Left hindlimb (tissue), 1 donor: ENCODE measurements at places on chromosomes 12 and 14.
A peak's percentile ranks its signal among the peaks of the same experiment; 100 is the strongest.

DNA sequence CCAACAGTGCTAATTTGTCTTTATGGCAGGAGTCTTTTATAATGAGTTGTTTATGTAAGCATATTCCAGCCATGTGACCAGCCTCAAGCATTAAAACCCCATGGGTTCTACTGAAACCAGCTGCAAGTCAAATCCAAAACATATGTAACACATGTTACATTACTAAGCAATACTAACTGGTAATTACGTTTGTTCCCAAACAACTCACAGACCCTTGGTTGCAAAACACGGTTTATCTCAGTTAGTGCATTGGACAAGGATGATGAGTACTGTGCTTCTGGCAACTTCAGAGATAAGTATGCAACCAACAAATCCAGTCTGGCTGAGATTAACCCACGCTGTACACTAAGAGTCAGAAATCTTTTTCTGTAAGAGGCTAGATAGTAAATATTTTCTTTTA, 110.1 kb upstream of the FAR2 start:
- DNase-seq = peak; percentile 25

DNA sequence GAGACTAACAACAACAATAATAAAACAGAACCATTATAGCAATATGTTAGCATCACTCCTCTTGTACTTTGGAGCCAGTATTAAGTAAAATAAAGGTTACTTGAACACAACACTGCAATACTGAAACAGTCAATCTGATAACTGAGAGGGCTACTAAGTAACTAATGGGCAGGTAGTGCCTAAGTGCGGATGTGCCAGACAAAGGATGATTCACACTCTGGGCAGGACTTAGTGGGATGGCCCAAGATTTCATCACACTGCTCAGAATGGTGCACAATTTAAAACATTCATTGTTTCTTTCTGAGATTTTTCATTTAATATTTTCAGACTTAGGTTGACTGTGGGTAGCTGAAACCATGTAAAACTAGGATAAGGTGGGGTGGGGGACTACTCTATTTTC, 131.9 kb upstream of the CAND1 start:
- no peak for DNase-seq

- DNase-seq = no peak
Observed at GRCh38 chr14:24056800-24057184, 5.0 kb downstream of the CARMIL3 start.

GRCh38 chr14:98688446-98688845, 583.6 kb downstream of the BCL11B start:
- no peak for DNase-seq

- DNase-seq = no peak
Observed at GRCh38 chr14:54782751-54783659, 119.6 kb downstream of the GCH1 start.

GRCh38 chr14:74575936-74576335, 36.1 kb downstream of the LTBP2 start:
- DNase-seq = no peak

GRCh38 chr12:11746024-11746771, 96.7 kb downstream of the ETV6 start:
- DNase-seq = no peak

- DNase-seq = no peak
Observed at GRCh38 chr14:79016828-79017505, 846.8 kb downstream of the NRXN3 start.

GRCh38 chr12:40168868-40169267, 55.9 kb upstream of the LRRK2 start:
- no peak for DNase-seq

- DNase-seq = no peak
Observed at GRCh38 chr12:76746516-76746915, 17.4 kb upstream of the ZDHHC17 start.

DNA sequence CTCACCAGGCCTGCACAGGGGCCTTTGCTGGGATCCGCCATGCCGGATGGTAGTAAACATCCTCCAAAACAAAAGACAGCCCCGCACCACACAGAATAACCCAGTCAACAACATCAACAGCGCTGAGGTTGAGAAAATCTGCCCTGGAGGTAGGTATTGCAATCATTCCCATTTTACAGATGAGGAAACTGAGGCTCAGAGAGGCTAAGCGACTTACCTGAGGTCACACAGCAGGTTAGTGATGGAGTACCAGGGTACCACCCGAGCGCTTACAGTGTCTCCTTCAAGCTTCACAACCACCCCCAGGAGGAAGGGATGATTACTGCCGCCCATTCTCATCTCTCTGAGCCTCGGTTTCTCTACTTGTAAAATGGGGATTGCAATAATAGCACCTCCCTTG, 14.9 kb downstream of the TRPV4 start:
- DNase-seq = no peak

DNA sequence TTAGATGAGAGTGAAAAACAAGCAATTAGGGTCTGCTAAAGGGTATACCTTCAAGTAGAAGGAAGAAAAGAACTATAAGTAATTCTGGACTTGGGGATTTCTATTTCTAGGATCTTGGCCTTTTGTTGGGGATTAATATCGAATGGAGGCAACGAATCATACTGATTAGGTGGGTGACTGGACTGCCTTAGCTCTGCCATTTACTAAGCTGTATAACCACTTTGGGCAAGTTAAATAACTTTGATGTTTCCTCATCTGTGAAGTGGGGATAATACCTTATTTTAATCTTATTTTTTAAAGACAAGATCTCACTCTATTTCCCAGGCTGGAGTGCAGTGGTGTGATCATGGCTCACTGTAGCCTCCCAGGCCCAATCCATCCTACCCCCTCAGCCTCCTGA, 6.6 kb downstream of the IKBIP start:
- DNase-seq = no peak

- DNase-seq = no peak
Observed at GRCh38 chr14:34018125-34018524, 67.3 kb upstream of the EGLN3 start.

- DNase-seq = peak; percentile 62
Observed at GRCh38 chr14:82710267-82710841, 1176.7 kb upstream of the SEL1L start.

DNA sequence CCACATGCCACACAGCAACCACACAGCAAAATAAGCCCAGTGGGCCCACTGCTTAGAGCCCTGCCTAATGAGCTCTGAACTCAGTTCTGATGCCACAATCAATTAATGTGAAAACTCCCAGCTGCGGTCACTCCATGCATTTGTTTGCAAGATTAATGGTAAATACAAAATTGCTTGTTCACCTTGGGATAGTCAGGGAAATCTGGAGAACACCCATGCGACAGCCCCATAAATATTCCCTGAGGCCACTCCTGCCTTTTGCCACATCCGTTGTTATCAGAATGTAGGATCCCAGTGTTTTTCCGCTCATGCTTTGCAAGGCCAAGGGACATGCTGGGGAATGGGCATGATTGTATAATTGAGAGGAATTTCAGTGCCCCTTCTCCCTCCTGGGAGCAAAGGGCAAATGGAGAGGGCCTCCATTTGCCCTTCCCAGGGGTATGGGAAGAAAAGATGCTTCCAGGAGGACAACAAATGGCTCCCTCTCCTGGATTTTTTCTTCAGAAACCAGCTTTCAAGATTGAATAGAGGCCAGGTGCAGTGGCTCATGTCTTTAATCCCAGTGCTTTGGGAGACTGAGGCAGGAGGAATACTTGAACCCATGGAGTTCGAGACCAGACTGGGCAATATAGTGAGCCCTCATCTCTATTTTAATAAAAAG, 30.8 kb upstream of the CMKLR1 start:
- DNase-seq = no peak

DNA sequence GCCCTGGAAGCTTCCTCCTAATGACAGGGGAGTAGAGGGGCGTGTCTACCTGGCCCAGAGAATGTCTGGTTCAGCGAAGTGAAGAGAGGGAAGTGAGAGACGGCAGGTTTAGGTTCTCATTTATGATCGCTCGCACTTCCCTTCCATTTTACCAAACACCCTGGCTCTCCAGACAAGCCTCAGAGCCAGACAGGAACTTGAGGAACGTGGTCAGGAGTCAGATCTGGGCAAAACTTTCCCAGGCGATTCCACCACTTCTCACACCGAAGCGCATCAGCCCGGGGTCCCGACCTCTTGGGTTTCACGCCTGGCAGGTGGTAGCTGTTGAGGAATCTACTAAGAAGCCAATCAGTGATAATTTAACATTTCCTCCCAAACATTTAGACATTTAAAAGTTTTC, 21.3 kb downstream of the ACTN1 start:
- DNase-seq = no peak

DNA sequence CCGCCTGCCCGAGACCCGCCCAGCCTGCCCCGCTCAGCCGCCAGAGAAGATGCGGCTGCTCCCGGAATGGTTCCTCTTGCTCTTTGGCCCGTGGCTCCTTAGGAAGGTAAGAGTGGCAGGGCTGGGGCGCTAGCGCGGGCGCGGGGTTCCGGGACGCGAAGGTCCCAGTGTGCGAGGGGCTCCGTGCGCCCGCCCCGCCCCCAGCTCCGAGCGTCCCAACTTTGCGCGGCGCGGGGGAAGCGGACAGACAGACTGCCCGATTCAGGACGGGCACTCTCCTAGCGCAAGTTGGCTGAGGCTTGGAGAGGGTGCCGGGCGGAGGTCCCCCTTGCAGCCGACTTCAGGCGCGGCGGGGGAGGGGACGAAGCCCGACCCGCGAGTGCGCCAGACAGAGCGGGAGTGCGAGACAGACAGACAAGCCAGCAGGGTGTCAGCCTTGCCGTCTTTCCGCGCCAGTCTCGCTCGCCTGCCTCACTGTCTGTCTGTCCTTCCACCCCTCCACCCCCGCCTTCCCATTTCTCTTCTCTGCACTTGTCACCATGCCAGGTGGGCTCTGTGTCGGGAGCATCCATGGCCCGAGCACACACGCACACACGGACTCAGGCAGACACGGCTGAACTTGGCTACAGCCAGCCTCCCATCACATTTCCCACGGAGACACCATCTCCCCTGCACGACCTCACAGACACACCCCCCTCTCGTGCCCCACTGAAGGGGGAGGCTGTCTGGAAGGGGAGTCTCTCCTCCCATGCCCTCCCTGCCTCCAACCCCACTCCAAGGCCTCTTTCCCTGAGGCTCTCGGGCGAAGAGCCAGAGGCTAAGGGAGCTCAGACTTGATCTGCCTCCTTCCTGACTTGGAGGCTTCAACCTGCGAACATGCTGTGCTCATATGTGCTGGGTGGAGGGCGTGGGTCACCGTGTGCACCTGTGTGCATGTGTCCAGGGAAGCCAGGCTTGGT, 606 bp downstream of the NXPH4 start:
- DNase-seq = peak; percentile 66

DNA sequence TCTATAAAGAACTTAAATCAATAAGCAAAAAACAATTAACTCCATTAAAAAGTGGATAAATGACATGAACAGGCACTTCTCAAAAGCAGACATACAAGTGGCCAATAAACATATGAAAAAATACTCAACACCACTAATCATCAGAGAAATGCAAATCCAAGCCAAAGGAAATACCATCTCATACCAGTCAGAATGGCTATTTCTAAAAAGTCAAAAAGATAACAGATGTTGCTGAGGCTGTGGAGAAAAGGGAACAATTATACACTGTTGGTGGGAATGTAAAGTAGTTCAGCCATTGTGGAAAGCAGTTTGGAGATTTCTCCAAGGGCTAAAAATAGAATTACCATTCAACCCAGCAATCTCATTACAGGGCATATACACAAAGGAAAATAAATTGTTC, 234.5 kb upstream of the PLXNC1 start:
- no peak for DNase-seq

- peak; percentile 25 for DNase-seq
Observed at GRCh38 chr14:74949859-74950573, 5.4 kb downstream of the PGF start.

- no peak for DNase-seq
Observed at GRCh38 chr14:89514601-89515000, 97.6 kb upstream of the FOXN3 start.

DNA sequence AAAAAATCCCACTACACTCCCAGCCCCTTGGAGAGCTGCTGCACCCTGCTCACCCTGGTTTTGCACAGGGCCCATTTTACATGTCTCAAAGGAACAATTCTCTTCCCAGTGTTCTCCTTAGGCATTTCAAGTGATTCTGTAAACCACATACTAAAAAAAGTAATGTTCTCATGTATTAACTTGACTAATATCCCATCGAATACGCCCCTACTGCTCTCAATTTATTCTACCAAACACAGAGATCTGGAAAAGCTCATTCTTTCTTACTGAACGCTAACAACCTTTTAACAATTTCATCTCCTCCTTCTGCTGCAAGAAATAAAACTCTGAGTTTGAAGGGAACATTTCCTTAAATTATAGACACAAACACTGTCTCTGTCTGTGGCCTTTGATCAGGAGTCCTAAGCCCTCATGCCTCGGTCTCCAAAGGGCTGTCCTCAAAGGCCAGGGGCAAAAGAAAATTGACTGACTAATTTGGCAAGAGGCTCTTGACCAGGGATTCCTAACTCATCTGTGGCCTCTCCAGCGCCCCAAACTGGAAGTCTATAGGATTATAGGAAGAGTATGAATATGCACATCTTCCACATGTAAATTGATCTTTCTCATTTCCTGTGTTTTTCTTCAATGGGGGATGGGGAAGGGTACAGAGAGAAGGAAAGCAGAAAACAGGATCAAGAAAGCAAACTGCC, 17.1 kb upstream of the TSPAN11 start:
- no peak for DNase-seq

- no peak for DNase-seq
Observed at GRCh38 chr14:52259434-52259833, 8.1 kb upstream of the PTGDR start.

GRCh38 chr14:55188686-55189295, 2.6 kb downstream of the DLGAP5 start:
- DNase-seq = no peak

GRCh38 chr14:85620947-85621346, 91.0 kb downstream of the FLRT2 start:
- DNase-seq = no peak

GRCh38 chr12:104212516-104212915, 3.1 kb upstream of the TXNRD1 start:
- no peak for DNase-seq

GRCh38 chr12:48859607-48860006, 6.1 kb downstream of the RND1 start:
- no peak for DNase-seq

- DNase-seq = no peak
Observed at GRCh38 chr14:102568115-102568614, 24.3 kb upstream of the RCOR1 start.

DNA sequence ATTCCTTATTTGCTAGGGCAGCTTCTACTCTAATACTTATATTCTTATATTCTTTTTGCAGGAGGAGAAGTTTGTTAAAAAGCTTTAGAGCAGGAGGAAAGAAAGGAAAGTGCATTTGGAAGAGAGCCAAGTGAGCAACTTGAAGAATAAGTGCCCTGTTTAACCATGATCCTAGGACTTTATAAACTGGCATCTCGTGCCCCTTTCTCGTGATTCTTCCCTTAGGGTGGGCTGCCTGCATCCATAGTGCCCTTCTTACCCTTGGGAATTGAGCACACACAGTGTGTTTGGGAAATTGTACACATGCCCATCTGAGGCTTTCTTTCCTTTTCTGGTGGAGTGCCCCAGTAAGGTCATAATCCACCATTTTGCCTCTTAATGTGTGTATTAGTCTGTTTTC, 141.9 kb downstream of the NUBPL start:
- DNase-seq = no peak

GRCh38 chr12:78143717-78144116, 313.0 kb downstream of the NAV3 start:
- DNase-seq = no peak
